H1 (cell line): ENCODE measurements at places on chromosomes 4 and X.

DNA sequence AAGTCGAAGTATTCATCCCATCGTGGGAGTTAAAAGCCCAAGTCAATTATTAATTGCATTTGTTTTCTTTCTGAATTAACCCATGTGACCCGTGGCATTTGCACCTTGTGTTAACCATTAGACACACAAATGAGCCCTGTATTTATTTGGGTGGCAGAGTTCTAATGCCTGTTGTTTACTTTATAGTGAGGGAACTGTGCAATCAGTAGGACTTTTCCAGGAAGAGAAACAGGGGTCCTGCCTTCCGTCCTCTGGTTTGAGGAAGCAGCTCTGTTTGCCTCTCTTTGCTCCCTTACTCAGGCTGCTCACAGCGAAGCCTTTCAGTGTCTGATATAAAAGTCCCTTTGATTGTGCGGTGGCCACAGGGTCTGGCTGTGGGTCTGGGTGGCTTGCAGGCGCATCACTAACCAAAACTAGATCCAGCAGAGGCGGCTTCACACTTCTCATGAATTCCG lies 263.6 kb downstream of the PTTG2 start:
- no peak for DNase-seq

DNA sequence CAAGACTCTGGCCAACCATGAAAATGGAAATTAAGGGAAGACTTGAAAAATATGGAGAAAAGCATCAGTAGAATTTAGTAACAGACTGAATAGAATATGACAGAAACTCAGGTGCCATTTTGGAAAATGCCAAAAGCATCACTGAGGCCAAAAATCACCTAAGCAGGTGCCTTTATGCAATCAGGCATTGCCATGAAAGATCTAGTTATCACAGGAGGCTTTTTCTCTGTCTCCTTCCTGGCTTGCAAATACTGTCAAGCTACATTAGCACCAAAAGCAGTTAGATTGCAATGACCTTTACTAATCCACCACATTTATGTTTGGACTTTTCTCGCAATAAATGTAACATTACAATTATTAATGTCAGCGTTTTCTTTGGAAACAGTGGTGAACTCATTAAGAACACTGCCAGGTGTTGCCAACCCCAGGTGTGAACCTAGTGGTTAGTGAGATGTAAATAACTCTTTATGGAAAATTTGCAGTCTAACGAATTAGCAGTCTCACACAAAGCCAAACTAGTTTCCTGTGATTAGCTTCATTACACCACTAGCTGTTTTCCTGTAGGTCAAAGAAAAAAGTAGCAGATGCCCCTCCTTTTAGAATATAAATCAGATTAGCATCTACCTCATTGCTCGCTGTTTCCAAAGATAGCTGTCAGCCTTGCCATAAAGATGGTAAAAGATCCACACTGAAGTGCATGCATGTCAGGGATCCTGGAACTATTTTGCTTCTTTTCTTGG lies 1568.4 kb upstream of the TENM3 start:
- DNase-seq: no peak

DNA sequence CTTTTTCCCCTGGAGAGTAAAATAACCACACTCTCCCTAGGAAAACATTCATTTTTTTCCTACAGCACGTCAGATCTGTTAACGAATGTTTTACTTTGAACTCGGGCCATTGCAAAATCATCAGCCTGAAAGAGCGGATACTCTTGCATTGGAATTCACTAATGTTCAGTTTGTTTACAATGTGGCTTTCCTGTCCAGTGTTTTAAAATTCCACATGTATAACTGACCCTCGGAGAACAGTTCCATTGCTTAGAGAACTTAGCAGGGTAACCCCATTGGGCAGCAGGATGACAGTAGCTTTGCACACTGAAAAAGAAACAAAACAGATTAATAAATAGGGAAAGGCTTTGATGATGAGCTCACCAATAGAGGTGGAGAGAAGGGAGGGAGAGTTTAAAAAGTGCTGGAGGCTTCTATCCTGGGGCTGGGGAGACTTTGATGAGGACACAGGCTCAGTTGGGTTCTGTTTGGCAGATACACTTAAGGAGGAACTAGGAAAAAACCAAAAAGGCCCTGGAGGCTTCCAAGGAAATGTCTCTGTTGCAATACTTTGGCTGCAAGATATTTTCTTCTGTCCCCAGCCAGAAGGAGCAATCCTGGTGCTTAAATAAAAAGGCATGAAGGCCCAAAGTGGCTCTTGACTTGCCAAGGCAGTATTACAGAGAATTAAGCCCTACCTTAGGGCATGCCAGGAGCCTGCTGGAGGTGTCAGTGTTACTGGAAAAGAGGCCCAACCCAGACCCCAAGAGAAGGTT lies 143.1 kb downstream of the ARSF start:
- DNase-seq: no peak

GRCh38 chr4:78244705-78245485 lies 187.8 kb downstream of the FRAS1 start:
- DNase-seq: no peak

DNA sequence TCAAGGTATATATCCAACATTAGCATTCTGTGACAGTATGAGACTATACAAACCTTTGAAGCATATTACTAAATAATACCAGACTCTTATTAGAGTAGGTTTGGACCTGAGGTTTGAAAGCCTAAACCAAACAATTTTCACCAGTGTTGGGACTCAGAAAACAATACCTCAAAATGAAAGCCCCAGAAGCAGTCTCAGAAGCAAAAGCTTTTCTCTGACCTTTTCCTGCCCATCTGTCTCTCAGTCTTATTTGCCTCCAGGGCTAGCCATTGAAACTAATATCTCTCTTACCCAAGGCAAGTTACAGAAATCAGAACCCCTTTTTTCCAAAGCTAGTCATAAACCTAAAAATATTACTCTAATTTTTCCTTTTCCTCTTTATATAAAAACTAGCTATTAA lies 163.3 kb downstream of the PTCHD1 start:
- DNase-seq: no peak

DNA sequence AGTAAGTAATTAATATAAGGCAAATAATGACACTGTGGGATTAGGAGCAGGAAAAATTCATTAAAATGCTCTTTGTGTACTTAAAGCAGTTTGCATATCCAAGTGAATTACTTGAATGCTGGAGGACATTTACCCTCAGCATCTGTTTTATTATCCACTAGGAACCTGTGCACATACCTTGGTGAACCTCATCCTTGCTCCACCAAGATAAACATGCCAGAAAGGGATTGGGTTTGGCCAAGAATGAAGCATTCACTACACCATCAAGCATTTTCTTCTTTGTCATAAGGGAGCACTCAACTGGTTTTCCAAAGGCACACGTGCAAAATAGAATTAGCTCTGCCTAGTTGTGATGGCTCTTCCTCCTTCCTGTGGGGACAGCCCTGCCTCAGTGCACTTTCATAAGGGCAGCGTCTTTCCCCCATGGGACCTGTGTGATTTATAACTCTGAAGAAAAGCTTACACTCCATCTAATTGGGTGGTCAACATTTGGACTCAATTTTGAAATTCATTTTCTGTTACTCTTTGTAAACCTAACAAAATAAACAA lies 291.7 kb downstream of the USP46 start:
- no peak for DNase-seq

- DNase-seq: no peak
Observed at GRCh38 chr4:72538006-72538405, 31.0 kb downstream of the ADAMTS3 start.

DNA sequence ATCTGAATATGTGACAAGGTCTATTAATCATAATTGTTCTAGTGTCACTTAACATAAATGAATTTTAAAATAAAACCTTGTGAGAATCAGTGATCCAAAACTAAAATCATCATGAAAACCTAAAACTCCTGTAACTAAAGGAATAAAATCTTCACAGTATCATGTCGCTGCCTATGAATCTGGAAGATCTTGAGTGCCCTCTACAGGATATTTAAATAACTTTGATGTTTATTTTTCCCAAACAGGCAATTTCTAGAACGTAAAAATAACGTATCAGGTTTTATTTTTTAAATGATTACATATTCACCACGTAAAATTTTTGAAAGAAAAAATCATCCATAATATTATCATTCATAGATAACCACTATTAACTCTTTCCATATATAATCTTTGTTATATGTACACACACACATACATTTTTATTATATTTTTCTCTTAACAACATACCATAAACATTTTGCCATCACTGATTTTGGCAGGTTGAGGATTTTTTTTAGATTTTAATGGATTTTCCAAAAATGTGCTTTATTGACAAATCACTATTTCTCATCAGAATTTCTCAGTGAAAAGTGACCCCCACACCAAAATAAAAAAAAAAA lies 79.6 kb downstream of the COMMD8 start:
- no peak for DNase-seq

- DNase-seq: no peak
Observed at GRCh38 chrX:44401151-44401550, 57.7 kb upstream of the EFHC2 start.

DNA sequence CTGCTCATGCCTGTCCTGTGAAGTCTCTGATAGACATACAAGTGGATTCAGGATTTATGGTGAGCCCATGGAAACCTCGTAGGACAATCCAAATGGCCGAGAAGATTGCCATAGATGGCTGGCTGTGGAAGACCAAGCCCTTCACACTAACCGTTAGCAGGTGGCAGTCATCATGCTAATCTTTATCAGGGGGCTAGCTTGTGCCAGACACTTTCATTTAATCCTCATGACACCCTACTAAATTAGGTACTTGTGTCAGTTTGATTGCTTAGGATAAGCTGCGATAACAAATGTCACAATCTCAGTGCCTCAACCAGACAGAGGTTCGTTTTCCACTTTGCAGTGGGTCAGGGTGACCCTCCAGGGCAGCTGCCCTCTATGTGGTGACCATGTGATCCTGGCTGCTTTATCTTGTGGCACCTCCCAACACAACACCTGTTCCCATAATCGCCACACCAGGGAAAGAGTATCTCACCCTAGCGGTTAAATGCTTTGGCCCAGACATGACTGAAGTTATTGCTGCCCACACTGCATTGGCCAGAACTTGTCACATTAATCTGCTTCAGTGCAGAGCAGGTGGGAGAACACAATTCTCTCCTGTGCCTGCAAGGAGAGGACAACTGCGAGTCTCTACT lies 60.8 kb downstream of the REPS2 start:
- no peak for DNase-seq

DNA sequence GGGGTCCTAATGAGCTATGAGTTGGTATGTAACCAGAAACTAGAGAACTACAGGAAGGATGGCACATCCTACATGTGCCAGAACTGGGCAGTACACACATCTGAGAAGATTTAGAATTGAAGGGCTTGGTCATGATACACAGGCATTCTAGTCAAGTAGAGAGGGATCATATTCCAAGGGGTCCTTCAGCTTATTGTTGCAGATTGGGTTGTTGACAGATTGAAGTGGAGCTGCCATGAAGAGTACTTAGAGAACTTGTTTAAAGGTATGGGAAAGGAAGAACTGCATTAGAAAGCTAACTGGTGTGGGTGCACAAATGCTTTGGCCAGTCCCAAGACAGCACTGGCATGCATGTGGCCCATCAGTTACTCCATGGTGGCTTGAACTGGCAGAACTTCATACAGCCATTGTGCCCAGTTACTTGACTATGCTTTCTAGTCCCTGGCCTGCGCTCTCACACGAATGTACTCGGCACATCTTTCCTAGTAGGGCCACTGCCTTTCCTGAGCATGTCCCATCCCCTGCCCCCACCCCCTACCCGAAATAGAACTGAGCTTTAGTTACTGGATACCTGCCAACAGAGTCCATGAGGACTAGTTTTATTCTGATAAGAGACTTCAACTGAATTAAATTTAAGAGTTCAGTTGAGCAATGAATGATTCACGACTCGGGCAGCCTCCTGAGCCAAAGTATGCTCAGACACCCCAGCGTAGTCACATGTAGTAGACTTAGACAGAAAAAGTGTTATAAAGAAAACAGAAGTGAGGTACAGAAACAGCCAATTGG lies 64.0 kb downstream of the CCNG2 start:
- no peak for DNase-seq

GRCh38 chr4:104616401-104616820 lies 121.7 kb upstream of the CXXC4 start:
- DNase-seq: no peak

DNA sequence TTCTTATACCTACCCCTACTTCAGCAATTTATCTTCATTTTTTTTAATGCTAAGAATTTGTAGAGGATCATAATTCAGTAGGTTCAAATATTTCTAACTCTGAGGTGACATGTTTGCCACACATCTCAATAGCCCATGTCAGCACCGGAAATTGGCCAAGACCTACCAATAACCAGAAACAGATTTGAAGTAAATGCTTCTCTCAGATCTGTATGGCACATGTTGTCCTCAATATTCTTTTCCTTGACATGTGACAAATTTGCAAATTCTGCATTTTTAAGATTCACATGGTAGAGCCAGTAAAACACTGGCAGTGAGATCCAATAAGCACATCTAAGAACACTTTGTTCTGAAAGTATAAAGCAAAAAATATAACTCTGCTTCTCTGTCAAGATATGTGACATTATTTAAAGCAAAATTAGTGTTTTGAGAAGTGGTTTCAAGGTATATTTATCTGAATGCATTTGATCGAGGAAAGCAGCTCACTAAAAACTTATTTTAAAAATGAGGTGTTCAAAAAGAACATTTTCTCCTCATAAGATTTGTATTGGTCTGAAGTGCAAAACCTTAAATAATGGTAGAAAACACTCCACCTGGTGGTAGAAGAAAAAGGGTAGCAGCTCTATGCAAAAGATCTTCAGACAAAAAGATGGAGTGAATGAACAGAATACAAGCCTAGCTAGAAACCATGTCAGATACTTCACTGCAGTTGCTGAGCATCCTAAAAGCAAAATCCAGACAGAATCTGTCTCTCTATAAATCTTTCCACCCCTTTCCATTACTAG lies 513.8 kb upstream of the FAM241A start:
- no peak for DNase-seq

- no peak for DNase-seq
Observed at GRCh38 chrX:128518508-128518907, 466.3 kb upstream of the ACTRT1 start.

DNA sequence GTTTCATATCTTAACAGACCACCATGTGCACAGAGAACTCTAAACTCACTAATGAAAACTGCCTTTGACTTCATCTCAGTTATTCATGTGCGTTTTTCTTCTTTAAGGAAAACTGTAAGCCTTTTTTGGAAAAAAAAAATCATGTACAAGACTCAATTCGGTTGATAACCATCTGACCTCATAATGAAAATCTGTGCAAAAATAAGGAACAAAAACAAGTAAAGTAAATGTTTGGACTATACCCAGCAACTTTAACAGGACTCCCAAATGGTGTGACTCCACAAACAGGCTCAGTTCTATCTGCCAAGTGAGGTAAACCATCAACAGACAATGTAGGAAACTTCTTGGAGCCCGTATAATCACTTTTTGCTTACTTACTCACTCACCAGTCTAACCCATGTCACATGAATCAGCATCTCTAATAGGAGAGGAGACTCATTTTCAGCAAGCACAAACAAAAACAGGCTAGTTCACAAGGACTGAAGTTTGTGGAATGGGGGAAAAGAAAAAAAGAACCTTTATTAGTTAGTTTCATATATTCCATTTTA lies 9.3 kb downstream of the APOO start:
- no peak for DNase-seq
